ENCODE measurements at places on chromosomes 2 and 18.
A peak's percentile ranks its signal among the peaks of the same experiment; 100 is the strongest.

DNA sequence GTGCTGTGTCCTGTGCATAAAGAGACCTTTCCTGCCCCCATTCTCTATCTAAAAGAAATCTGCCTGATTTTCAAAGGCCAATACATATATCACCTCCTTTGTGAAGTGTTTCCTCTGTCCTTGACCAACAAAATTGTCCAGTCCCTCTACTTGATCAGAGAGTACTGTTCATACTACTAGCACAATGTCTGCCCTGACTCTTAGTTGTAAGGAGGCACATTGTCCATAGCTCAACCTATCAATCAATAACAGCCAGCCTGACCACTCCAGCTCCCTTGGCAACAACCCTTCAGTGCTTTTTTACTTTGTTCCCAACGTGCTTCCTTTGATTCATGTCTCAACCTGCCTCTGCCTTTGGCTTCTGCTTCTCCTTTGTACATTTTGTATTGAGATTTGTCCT lies 398.9 kb downstream of the TRIB2 start:
- DNase-seq: no peak

- DNase-seq: no peak
Observed at GRCh38 chr2:241882091-241882625, 12.6 kb downstream of the RTP5 start.

GRCh38 chr2:26068602-26069298 lies 34.9 kb downstream of the RAB10 start:
- peak; percentile 82 for DNase-seq

DNA sequence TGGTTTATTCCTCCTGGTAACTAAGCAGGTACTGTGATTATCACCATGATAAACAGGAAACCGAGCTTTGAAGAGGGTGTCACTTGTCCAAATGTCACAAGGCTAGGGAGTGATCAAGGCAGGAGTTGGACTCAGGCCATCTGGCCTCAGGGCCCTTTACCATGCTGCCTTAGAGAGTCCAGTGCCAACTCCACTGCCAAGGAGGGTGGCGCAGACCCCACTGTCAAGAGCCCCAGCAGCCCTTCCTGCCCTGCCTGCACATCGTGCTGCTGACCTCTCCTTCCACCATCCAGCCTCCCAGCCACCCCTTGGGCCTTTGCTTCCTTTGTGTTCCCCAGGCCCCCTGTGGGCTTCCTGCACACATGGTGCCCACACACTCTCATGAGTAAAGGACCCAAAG lies 48.3 kb downstream of the TNS1 start:
- no peak for DNase-seq

GRCh38 chr2:132538331-132538855 lies 121.8 kb downstream of the GPR39 start:
- no peak for DNase-seq

GRCh38 chr2:232779465-232779864 lies 3.1 kb upstream of the KCNJ13 start:
- no peak for DNase-seq

- no peak for DNase-seq
Observed at GRCh38 chr2:133417415-133417814, 150.8 kb downstream of the NCKAP5 start.

- peak; percentile 26 for DNase-seq
Observed at GRCh38 chr2:121080013-121080772, 204.8 kb downstream of the TFCP2L1 start.

- DNase-seq: no peak
Observed at GRCh38 chr2:35160871-35161270, 1194.7 kb upstream of the CRIM1 start.

GRCh38 chr2:210475706-210476105 lies 853 bp downstream of the LANCL1 start:
- peak; percentile 8 for DNase-seq

DNA sequence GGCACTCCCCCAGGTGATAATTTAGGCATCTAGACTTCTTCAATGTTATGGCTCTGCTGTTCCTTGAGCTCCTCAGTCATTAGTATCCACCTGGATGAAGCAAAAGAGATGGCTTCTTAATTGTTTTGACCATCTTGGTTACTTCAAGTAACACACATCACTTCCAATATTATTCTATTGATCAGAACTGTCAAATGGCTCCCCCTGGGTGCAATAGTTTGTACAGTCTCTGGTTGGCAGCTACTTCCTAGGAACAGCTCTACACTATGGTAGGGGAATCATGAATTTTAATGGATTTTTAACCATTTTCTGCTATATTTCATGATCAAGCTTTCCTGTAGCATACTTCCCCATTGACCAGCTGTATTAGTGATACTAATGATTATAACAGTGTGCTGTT lies 157.0 kb downstream of the NYAP2 start:
- DNase-seq: no peak

DNA sequence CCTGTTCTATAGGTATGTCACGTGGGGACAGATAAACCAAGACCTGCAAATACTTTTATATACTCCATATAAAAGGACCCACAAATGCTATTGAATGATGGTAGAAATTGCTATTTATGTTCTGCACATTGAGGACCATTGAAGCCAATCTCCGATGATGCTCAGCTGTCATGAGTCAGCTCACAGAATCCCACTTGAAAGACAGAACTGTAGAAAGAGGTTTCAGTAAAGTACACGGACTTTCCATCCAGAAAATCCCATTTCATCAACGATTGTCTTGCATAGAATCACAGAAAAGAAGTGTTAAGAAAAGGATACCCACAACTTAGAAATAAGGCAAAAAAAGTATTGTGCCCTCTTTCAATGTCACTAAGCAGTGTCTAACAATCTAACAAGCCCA lies 169.0 kb upstream of the COPS8 start:
- DNase-seq: no peak

- no peak for DNase-seq
Observed at GRCh38 chr2:241519669-241520068, 11.3 kb upstream of the STK25 start.

GRCh38 chr18:31954349-31954748 lies 11.4 kb upstream of the TRAPPC8 start:
- DNase-seq: peak; percentile 19

DNA sequence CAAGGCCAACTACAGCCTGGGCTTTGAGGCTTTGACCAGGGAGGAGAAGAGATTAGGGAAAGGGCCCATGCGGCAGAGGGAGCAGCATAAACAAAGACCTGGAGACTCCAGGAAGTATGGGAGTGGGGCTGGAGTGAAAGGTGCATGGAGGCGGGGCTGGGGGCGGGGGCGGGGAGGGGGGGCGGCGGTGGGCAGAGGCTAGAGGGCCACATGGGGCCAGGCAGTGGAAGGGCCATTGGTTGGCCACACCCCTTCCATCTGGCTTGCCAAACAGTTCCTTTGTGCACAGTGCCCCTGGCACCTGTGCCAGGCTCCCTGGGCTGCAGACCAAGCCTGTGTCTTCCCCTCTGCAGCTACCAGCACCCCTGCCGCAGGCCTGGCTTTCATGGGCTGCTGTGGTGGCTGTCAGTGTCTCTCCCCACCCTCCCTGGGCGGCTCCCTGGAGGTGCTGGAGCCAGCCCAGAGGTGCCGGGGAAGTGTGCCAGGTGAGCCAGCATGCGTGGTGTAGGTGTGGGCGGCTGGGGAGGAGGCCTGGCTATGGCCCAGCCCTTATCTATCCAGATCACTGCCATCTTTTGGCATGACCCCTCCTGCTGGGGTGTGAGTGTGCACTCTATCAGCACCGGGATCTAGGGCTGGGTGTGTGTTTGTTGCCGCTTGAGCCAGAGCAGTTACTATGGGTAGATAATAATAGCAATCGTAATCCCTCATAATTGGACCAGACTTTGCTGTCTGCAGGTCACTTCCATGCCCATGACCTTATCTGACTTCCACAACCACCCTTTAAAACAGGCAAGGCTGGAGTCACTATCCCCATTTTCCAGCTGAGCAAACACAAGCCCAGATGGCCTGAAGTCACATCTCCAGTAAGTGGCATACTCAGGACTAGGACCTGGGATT lies 30.5 kb downstream of the DNMT3A start:
- no peak for DNase-seq

GRCh38 chr18:69752737-69753380 lies 194.8 kb downstream of the CD226 start:
- no peak for DNase-seq

GRCh38 chr2:72109291-72109690 lies 38.4 kb downstream of the CYP26B1 start:
- no peak for DNase-seq

DNA sequence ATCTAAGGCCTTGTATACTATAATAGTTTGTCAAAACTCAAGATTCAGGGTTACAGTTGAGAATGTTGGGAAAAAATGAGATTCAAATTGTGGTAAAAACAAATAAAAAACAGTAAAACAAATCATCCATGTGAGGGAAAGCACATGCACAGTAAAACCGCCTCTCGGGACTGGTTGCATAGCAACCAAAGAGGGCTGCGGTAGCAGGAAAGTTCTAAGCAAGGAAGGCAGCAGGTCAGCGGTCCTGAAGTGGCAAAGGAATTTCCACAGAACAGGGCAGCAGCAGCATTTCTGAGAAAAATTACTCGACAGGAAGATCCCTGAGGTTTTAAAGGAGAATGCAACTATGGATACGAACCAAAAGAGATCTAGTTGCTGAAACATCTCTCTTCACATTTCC lies 93.7 kb downstream of the DYNAP start:
- DNase-seq: peak; percentile 72

DNA sequence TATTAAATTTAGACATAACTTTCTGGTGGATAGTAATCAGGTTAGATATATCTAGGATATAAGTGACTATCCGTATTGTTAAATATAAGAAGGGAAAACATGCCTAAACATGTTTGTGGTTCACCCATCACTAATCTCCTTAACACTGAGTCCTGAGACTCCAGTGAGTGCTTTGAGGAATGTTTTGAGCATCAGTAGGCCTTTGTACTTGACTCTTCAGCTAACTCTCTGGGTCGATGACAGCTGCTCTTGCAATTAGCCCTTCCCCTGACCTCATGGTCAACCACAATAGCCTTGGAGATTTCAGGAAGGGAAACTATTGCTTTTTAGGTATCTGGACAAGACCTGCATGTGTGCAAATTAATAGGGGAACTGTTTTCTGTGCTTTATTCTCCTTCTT lies 716.8 kb downstream of the EPHA4 start:
- DNase-seq: peak; percentile 84

GRCh38 chr2:86309966-86310365 lies 27.5 kb downstream of the REEP1 start:
- DNase-seq: no peak

GRCh38 chr18:24593886-24594285 lies 133.4 kb downstream of the HRH4 start:
- DNase-seq: no peak

- DNase-seq: no peak
Observed at GRCh38 chr2:239262484-239263230, 138.2 kb downstream of the HDAC4 start.

Data from fibroblast of lung (primary cell).